Mesenteric fat pad (tissue), 1 donor: ENCODE measurements at places on chromosomes 5 and 9. TPM values are rescaled to one million over a fixed set of nuclear protein-coding genes. Genes with fewer than 3 reads are reported as not detected.

GRCh38 chr9:100281066-100281465 is 71.7 kb downstream of the TEX10 start:
- no peak for DNase-seq

DNA sequence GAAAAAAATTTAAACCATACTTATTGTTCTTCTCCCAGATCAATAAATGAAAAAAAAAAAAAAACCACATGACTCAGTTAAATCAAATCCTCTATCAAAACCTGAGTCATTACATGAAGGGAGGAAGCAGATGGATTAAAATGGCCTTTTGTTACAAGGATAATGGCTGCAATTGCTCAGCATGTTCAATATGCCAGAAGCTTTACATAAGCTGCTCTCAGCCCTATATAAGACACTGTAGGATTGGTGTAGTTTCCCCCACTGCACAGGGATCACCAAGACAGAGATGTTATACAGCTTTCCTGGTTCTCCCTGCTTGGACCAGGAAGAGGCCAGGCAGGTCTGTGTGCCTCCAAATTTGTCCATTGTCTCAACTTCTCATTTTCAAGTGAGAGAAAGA is 101.6 kb upstream of the MAP1B start:
- no peak for DNase-seq

- DNase-seq = no peak
Measured at GRCh38 chr5:124474528-124475215, 271.8 kb downstream of the ZNF608 start.

- no peak for DNase-seq
Measured at GRCh38 chr5:32600054-32600622, 14.8 kb downstream of the SUB1 start.

SHC3 gene
- 1.8 TPM for total RNA-seq

- DNase-seq = no peak
Measured at GRCh38 chr5:89280103-89281037, 397.4 kb upstream of the MEF2C start.

DNA sequence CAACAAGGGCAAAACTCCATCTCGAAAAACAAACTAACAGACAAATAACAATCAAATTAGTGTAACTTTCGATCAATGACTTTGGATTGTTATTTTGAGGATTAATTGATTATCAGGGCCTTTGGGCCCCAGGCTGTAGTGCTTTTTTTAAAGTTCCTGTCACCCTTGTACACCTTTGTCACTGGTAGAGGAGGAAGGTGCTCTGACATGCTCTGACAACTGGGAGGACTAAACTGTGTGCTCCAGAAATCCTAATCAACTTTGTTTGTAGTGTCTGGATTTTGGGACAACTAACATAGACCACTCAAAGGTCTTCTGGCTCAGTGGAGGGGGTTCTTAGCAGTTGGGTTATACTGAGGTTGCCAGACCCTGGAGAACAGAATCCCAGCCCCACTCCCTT is 1.8 kb downstream of the TXN start:
- no peak for DNase-seq

- no peak for DNase-seq
Measured at GRCh38 chr5:91929522-91929817, 546.4 kb upstream of the ARRDC3 start.

GRCh38 chr5:174636094-174636493 is 88.3 kb upstream of the MSX2 start:
- DNase-seq = peak; percentile 79

DNA sequence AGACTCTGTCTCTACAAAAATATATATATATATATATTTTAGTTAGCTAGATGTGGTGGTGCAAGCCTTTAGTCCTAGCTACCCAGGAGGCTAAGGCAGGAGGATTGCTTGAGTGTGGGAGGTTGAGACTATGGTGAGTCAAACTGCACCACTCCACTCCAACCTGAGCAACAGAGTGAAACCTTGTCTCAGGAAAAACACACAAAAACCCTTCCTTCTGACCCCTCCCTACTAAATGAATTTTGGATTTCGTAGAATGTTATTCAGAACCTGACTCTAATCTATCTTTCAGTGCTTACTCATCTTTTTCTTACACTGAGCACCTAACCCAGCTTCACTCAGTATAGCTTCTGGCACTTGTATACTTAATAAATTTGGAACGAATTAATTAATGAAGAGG is 35.2 kb upstream of the IL7R start:
- no peak for DNase-seq

DNA sequence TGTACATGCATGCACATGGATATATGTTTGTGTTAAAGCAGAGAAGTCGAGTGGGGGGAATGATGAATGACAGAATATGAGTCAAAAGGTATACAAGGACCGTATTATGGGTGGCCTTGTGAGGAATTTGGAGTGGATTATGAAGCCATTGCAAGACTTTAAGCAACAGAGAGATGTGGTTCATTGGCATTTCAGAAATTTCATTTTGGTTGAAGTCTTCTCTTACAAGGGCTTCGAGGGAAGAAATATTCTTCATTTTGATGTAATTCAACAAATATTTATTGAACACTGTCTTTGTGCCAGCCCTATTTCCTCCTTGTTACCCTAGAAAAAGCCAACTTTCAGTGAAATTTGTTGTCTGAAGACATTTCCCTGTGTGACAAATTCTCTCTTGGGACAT is 83.9 kb upstream of the SLCO6A1 start:
- no peak for DNase-seq

DNA sequence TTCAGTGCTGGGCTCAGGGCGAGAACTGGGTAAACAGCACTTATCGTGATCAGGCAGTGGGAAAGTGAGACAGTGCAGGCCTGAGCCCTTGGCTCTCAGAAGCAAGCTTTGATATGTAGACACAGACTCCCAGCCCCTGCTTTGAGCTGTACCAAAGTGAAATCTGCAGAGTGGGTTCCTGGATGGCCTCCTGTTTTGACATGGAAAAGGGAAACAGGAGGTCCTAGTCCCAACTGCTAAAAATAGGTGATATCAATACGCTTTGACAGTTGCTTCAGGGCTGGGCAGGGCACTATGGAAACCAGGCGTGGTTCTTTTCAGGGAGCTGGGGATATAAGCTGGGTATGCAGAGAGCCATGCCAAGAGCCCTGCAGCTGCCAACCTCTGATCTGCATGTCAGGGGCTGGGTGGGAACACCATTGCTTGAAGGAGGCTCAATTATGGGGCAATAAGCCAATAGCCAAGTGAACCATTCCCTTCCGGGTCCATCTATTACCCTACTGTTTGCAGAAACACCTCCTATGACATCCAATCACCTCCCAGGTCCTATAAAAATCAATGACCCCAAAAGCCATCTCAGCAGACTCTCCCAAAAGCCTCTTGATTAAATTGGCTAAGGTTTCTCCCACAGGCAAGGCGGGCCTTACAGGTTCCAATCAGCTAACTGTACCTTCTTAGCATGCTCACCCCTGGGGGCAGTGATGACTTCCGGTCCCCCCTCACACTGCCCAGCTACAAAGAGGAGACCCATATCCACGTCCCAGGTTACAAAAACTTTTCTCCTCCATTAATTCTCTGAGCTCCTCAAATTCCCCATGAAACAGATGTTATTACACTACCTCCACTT is 45.8 kb downstream of the EPB41L4B start:
- no peak for DNase-seq
